ENCODE measurements at places on chromosomes 6 and 20.

DNA sequence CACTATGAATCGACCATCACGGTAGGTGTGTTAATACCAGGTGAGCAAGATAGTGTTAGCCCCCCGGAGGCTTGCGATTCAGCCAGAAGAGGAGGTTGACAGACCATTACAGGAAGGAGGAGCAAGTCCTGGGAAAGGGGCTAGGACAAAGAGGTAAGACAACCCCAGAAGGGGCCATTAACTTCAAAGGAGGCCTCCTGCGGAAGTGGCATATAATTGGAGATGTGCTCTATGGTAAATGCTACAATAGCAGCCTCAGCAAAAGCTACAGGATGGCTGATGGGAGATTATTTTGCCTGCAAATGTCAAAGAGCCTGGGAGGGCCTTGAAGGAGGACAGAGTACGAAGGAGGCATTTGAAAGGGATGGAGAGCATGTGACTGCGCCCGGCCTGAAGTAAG lies 108.6 kb upstream of the CITED2 start:
- no peak for DNase-seq

DNA sequence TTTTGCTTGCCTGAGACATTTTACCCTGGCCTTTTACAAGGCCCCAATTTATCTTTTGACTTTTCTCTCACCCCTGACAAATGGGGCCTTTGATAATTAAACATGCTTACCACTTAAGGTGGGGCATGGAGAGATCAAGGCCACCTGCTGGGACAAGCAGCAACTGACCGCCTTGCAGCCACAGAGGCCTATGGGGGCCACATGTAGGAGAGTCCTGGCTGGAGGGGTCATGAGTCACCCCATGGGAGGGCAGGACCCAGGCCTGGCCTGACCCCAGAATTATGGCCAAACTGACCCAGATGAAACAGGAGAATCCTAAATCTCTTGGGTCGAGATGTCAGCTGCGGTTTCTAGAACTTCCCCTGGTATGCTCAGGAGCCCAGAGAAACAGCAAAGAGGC lies 8.5 kb upstream of the OCSTAMP start:
- no peak for DNase-seq

- no peak for DNase-seq
Observed at GRCh38 chr6:2871102-2871501, 29.4 kb upstream of the SERPINB1 start.

DNA sequence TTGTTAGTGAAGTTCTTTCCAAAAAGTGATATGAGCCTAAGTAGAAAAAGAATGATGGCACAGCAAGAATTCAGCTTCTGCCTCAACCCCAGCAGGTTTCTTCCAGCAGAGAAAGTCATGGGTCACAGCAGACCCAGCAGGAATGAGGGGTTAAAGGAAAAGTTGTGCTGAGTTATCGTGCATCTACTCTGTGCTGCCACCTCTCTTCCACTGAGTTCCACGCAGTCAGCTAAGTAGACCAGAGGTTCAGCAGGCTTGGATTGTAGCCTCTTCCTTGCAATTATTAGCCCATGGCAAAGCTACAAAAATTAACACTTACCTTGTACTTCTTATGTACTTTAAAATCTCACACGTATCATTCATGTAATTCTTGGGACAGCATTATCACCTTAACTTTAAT lies 510.8 kb downstream of the PTPRT start:
- DNase-seq, result no peak

- DNase-seq, result no peak
Observed at GRCh38 chr6:89797317-89797716, 22.3 kb downstream of the MDN1 start.

DNA sequence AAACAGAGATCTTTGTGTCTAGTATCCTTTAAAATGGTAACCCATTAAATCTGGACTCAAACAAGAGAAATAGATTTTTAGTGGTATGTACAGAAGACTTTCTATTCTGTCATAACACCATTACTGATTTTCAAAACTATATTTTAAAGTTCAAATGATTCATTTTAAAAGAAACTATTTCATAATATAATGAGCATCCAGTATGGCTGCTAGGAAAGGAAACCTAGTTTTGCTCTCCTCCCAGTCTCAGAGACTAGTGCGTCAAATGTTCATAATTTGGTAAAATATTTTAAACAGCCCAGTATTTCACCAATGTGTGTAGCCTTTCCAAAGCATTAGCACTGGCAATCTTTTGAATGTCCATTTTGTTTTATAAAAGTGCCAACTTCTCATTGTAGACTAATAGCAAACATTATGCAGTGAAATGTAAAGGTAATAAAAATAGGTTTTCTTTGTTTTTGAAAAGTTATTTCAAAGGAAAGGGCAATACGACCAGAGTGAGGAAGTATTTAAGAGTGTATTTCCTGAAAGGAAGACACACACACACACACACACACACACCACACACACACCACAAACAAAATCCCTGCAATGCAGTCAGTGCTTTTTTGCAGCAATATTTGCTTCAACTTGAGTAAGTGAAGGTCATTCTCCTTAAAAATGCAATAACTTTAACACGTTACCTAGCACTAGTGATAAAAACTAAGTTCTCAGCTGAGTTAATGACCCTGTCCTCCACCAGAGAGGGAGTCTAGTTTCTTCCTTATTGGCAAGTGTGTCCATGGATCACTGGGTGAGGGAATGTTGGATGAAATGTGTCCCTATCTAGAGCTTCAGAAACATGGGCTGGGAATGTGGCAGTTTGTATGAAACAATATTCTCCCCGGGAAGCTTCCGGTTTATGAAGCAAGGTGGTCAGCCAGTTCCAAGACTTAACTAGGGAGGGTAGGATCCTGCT lies 4.6 kb downstream of the PPP1R3G start:
- no peak for DNase-seq

GRCh38 chr6:44672841-44673240 lies 285.3 kb downstream of the CDC5L start:
- no peak for DNase-seq

DNA sequence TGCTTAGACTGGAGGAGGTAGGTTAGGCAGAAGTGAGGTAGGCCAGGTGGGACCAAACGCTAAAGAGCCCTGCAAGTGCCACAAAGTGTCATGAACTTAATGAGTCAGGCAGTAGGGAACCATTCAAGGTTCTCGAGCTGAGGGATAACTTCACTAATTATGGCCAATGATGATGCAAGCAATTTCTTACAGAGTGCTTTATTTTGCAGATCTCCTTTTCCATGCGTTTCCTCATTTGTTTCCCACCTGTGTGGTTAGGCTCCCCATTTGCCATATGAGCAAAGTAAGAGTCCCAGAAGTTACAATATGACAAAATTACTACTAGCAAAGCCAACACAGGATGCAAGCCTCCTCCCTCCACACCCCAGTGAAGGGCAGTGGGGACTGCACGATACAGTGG lies 36.5 kb upstream of the PSMF1 start:
- DNase-seq, result no peak

DNA sequence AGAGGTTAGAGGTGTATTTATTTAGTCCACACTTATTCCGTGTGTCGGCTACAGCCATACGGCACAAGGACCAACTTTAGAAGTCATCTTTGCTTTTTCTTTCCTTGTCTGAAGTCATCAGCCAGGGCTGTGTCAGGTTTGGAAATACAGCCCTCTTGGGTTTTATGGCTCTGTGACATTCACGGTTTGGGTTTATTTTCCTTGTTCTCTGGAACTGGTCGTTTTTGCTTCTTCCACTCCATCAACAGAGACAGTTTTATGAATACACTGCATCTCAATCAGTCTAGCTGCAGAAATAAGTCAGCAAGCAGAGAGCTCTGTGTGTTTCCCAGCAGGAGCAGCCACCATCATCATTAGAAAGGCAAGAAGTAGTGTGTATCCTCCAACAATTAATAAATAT lies 132.5 kb downstream of the TBC1D7 start:
- no peak for DNase-seq

DNA sequence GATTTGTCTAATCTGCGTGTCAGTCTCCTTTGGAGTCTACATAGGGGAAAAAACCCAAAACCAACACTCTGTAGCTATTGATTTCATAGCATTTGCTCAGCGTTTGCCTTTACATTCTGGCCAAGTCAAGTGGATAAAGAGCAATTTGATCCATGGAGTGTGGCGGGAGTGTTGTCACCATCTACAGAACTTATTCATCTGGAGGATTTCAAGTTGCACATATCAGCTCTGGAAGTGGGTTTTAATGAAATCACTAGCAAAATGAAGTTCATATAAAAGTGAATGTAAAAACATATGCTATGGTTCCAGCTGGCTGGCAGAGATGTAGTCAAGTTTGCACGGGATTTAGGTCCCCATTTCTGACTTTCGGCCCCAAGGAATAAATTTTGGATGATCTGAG lies 219.7 kb upstream of the SUPT3H start:
- DNase-seq, result no peak

- DNase-seq, result no peak
Observed at GRCh38 chr6:90304308-90304707, 7.7 kb upstream of the BACH2 start.

DNA sequence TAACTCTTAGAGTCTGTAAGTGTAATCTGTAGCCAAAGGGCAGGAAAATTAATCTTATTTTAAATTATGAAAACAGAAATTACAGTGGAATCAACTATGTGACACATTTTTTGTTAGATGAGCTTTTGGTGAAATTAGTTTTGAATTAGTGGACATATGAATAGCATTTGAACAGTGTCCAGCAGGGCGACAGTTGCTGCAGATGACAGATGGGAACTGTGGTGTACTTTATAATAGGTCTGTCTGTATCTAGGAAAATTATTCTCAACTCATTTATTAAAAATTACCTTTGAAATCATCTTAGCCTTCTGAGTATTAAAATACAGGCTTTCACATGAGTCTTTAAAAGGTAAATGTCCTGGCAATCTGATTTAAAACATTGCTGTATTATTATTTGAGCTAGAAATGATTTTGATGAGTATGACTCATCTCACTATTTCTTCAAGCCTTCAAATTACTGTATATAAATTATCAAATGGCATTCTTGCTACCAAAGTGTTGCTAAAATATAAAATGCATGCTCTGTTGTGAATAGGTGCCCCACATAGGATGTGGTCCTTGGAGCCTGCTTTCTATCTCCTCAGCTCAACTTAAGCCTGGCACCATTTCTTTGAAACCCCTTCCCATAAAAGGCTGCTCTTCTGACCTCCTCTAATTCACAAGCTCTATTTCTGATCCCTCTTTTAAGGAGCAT lies 150.4 kb downstream of the C6orf58 start:
- no peak for DNase-seq

- DNase-seq, result no peak
Observed at GRCh38 chr6:37059344-37060194, 54.1 kb downstream of the FGD2 start.

- no peak for DNase-seq
Observed at GRCh38 chr6:134007077-134007476, 45.3 kb downstream of the SLC2A12 start.

DNA sequence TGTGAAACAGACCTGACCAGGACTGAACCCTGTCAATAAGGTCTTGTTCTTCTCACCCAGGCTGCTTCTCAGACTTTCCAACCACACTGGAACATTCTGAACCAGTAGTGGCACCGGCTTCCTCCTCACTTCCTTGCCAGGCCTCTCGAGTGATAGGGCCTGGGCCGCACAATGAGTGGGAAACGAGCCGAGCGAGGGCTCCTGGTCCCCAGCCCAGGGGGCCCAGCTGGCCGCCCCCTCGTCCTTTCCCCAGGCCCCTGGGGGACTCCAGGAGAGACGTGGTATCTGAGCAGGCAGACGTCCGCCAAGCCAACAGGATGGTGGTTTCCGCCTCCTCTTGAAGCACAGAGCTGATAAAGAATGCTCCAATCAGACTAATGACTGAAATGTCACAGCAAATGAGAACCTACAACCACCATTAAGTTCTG lies 117.9 kb downstream of the GMDS start:
- DNase-seq, result peak; percentile 10

DNA sequence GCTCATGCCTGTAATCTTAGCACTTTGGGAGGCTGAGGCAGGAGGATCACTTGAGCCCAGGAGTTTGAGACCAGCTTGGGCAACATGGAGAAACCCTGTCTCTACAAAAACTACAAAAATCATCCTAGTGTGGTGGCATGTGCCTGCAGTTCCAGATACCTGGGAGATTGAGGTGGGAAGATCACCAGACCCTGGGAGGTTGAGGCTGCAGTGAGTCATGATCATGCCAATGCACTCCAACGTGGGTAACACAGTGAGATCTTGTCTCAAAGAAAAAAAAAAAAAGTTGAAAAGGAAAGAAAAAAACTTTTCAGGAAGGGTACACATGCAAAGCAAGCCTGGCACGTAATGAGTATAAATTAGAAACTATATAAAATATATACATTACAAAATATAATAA lies 65.8 kb upstream of the FBXO30 start:
- no peak for DNase-seq

DNA sequence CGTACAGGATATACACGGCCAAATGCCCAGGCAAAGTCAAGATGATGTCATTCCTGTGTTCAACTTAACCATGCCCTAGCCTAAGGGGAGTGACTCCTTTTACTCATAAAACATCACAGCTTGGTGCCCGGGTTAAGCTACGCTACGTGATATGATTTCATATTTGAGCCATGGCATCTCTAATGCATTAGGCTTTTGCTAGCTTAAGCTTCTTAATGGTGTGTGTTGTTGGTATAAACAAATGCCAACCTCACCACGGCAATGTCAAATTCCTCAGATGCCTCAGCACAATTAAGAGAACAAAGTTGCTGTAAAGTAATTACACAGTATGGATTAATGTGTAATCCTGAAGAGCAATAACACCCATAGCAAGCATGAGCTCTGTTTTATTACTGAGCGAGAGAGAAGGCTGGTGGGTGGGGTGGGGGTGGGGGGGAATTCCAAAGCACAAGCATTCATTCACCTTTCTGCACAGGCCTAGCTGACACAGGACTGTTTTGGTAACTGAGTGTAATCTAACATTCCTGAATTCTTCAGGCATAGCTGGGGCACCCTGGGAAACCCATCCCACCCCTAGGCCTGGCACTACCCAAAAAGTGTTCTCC lies 44.7 kb upstream of the CNKSR3 start:
- DNase-seq, result no peak

DNA sequence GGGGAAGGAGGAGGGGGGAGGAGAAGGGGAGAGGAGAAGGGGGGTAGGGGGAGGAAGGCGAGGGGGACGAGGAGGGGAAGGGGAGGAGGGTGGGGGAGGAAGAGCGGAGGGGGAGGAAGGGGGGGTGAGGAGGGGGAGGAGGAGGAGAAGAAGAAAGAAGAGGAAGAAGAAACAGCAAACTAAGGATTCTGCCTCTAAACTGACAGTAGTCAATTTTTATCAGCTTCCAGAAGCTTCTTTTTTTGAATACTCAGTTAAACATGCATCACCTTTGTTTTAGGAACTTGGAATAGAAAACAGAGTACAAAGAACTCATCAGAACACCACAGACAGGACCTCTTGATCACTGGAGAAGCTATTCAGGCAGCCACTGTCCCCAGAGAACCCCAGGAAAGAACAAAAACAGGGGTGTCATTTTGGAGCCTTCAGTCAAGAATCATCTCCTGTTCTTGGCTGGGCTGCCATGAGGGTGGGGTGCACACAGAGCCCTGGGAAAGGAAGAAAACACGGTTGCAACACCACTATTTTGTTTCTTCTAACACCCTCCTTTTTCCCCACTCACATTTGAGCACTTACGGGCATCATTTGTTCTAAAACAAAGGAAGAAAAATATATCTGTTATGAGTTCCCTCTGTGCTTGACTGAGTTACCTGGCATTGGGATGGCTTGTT lies 67.4 kb downstream of the TMEM170B start:
- DNase-seq, result no peak

Data from activated T-cell treated with anti-CD3 and anti-CD28 coated beads for 4 hours (primary cell).